ENCODE measurements at places on chromosomes 12 and 14.

- DNase-seq = no peak
These were observed 11.9 kb downstream of the PLEKHG6 start for GRCh38 chr12:6322352-6322751.

DNA sequence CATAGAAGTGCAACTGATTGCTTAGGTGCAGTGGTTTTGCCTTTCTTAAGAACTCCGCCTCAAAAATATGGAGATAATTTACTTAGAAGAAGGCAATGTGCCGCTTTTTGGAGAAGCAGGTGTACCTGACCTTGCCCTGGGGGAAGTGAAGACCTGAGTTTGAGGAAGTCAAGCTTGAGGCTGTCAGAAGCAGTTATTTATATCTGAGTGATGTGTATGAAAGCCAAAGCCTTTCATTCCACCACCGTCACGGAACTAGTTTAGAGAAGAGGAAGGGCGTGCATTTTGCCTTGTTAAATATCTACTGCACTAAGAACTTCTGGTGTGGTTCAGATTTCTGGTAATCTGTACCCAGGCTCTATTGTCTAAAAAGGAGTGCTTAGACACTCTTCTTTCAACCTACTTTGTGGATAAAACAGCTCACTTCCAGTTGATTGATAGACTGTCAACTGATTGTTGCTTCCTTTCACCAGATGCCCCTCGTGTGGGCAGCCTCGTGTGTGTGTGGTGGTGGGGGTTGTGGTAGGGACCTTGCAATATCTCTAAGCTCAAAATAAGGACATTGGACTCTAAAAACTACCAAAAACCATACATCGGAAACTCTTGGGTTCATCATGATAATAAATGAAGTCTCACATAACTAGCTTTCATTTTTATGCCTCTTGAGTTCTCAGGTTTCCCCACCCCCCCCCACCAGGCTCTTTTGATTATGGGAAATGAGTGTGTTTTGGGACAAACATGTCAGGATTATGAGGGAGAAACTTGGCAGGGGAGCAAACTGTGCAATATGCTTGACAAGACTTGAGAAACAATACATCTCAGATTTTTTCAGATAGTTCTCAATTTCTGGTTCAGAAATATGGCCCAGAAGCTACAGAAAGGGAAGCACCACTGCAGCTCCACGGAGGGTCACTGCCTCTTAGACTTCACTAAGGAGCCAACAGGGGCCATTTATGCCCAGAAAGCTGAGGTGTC is 78.6 kb downstream of the ARF6 start:
- DNase-seq = peak; percentile 59

GRCh38 chr12:62250671-62251608 is 9.3 kb upstream of the USP15 start:
- DNase-seq = peak; percentile 56

DNA sequence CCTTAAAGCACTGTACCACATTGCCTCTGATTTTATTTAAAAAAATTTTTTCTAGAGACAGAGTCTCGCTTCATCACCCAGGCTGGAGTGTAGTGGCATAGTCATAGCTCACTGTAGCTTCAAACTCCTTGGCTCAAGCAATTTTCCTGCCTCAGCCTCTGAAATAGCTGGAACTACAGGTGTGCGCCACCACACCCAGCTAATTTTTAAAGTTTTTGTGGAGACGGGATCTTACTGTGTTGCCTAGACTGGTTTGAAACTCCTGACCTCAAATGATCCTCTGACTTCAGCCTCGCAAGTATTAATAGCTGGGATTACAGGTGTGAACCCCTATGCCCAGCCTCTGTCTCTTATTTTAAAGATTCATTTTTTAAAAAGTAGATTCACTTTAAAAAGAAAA is 5.3 kb downstream of the USP15 start:
- no peak for DNase-seq

DNA sequence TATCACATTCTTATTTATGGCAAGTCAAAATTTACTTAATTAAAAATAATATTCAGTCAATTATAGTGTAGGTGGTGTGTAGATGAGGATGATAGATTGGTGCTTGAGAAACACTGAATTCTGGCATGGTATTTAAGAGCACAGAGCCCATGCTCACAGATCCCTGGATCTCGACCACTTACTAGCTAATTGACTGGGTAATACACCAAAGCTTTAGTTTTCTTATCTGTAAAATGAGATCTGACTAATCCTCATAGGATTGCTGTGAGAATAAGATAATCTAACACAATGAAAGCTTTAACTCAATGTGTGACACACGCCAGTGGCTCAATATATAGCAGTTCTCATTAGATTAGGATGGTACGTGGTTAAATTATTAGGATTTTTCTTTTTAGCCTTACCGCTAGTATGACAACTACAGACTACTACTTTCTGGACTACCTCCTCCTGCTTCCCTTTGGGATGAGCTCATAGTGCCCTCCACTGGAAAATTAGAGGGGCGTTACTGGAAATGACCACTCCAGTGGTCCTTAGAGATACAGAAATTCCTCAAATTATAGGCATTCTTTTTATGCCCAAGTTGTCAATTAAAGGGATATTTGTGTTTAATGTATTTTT is 482.8 kb upstream of the TBX3 start:
- peak; percentile 48 for DNase-seq

Measured in AG10803 (cell line).